ENCODE measurements at places on chromosomes 2 and 18.
A peak's percentile ranks its signal among the peaks of the same experiment; 100 is the strongest.

- no peak for DNase-seq
Observed at GRCh38 chr18:6546229-6546628, 131.5 kb upstream of the L3MBTL4 start.

DNA sequence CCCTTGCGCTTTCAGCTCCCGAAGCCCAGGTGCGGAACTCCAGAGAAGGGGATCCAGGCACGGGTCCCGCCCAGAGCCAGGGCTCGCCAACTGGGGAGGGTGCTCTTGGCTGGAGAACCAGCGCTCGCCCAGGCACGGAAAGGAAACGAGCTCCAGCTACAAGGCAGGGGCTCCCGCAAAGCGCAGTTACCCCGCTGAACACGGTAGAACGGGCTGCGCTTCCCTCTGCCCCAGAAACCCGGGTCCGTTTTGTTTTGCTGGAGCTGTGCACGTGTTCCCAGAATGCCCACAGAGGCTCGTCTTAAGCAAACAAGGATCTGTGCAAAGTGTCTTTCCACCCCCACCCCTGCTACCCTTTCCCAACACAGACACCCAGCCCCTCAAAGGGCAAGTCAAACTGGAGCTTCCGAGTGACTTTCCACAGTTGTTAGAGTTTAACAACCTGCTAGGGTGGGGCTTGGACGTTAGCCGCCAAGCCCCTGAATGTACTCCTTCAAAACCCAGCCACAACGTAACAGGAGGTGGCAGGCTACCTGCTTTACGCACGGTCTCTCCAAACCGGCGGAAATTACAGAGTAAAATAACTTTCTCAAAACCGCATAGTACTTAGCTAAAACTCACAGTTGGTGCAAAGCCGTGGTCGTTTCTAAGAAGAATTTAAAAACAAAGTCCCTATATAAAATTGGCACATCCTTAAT lies 775 bp downstream of the RNF125 start:
- DNase-seq, result peak; percentile 28

GRCh38 chr2:200360364-200360763 lies 53.9 kb downstream of the SPATS2L start:
- DNase-seq, result no peak

GRCh38 chr2:178506524-178506923 lies 26.3 kb downstream of the PLEKHA3 start:
- DNase-seq, result no peak

- DNase-seq, result no peak
Observed at GRCh38 chr18:35933982-35934381, 38.5 kb upstream of the RMP24 start.

- no peak for DNase-seq
Observed at GRCh38 chr2:189466656-189467055, 25.4 kb downstream of the WDR75 start.

DNA sequence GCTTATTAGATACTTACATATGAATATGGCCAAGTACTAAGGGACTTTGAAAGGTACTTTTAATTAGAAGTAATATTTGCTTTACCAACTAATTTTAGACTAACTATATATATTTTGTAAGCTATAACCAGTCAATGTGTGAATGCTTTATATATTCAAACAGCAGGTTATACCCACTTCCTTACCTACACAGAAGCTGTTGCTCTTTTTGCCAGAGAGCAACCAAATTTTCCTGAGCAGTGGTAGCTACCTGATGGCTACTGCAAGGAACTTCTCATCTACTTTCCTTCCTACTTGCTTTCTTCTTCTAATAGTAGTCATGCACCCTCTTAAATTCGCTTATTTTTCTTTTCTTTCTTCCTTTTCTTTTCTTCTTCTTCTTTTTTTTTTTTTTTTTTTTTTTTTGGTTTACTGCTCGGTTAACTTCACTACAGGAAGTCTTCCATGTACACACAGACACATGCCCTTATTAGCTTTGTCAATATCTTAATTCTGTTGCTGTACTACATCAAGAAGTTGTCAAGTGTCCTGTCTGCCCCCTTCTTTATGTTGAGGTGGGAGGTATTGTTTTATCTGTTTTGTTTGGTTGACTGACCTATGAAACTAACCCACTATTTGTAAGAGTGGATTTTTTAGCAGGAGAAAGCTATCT lies 95.0 kb downstream of the EPC2 start:
- DNase-seq, result no peak

- no peak for DNase-seq
Observed at GRCh38 chr2:223941579-223942277, 3.4 kb downstream of the WDFY1 start.

DNA sequence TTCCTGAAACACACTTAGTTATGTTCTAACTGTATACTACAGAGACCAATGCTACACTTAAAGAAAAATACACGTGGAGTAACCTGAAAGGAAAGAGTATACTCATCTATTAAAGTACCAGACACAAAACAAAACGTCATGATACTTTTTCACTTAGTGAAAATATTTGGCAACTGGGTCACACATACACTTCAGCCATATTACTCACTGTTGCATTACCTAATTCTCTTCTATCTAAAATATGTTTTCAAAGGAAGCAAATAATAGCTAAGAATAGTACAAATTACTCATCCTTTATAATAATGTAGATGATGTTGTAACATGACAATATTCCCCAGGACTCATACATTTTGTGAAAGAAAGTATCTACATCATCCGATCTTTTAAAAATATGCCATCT lies 76.5 kb upstream of the EPB41L3 start:
- DNase-seq, result no peak

GRCh38 chr2:58971511-58972360 lies 730.6 kb upstream of the FANCL start:
- no peak for DNase-seq

DNA sequence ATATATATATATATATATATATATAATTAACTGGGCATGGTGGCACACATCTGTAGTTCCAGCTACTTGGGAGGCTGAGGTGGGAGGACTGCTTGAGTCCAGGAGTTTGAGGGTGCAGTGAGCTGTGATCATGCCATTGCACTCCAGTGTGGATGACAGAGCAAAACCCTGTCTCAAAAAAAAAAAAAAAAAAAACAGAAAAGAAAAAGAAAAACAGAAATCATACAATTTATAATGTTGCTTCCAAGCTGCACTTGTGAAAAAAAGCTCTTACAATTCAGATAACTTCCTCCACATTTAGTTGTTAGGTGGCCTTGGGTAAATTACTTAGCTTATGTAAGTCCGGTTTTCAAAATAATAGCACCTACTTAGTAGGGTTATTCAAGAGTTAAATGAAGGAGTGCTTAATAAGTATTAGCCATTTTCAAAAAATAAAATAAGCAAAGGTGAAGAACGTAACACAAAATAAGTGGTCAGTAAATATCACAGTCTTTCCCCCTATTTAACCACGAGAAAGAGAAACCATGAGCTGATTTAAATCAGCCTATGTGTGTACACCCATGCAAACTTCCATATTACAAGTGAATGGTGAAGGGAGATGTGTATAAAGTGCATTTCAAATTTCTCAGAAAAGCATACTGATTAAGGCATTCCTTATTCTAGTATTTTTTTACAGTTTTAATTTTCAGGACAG lies 2.3 kb downstream of the WIPF1 start:
- no peak for DNase-seq

DNA sequence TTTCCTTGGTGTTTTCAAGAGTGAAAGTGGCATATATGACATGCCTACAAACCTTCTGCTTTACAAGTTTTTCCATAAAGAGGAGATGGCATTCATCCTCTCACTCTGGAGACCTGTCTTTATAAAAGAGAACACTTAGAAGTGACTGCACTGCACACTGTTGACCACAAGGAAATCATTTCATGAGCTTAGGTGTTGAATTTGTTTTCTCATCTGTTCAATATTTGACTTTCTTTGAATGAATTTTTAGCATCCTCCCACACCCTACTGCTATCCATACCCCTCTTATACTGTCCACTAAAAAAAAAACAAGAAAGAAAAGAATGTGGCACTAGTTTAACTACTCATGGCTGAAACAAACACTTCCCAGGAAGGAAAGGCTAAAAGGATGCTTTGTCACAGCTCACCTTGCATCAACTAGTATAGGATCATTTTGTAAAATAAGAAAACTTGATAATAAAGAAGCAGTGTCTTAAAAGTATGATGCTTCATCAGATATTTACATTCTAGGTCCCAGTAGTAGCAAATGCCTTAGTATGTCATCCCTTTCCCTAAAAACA lies 83.0 kb downstream of the ACVR1 start:
- DNase-seq, result no peak

Measured in activated CD4-positive, CD25-positive, alpha-beta regulatory T cell (primary cell).